ENCODE measurements at places on chromosomes 6 and 20.

GRCh38 chr6:49003348-49003747 is 459.7 kb downstream of the MMUT start:
- DNase-seq: peak; percentile 77

GRCh38 chr20:33183312-33183711 is 15.4 kb downstream of the BPIFA2 start:
- no peak for DNase-seq

DNA sequence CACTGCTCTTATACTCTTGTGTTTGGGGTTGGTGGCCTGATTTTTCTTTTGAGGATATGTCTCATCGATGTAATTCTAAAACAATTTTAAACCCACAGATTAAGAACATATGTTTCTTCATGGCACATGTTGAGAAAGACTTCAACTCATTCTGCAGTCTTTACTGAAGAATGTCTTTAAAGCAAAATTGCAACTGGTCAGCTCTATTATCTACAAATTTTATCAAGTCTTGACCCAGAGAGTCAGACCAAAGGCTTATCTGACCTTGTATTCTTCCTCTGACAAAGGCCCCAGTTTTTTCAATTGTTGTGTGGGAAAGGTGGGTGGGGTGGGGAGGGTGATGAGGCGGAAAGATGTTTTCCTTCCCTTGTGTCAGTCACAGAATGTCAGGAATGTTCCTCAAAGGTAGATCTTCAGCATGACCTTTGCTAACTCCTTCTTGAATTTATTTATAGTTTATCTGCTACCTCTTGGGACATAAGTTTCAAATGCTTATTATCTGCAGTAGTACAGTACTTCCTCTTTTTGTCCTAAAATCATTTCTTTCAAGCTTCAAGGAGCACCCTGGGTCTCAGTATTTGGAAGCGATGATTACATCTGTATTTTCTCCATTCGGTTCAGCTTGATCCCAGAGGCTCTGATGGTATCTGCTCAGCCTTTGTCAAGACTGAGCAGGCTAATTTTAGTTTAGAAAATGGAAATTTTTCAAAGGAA is 63.2 kb upstream of the TIAM2 start:
- no peak for DNase-seq

DNA sequence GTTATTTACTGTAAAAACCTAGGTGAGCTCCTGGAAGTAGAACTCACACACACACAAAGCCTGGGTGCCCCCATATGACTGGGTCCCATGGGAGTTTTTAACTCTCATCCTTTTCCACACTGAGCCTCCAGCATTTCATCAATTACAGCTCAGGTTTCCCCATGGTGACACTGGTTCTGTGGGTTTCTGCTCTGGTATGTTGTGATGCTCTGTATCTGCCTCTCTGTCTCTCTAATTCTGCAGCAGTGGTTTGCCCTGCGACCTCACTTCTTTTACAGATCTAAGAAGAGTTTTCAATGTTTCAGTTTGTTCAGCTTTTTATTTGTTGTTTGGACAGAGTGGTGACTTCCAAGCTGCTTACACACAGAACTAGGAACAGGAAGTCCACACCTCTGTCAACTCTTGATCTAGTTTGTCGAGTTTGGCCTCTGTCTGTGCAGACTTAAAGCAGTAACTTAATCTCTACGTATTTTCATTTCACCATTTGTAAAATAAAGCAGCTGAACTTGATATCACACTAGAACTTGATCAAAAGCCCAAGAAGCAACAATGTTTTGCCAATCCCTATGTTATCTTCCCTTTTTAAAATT is 554.3 kb downstream of the EPHA7 start:
- no peak for DNase-seq

GRCh38 chr6:4466261-4466660 is 309.9 kb upstream of the CDYL start:
- DNase-seq: no peak

- no peak for DNase-seq
Measured at GRCh38 chr6:43616725-43617472, 12.2 kb downstream of the GTPBP2 start.

DNA sequence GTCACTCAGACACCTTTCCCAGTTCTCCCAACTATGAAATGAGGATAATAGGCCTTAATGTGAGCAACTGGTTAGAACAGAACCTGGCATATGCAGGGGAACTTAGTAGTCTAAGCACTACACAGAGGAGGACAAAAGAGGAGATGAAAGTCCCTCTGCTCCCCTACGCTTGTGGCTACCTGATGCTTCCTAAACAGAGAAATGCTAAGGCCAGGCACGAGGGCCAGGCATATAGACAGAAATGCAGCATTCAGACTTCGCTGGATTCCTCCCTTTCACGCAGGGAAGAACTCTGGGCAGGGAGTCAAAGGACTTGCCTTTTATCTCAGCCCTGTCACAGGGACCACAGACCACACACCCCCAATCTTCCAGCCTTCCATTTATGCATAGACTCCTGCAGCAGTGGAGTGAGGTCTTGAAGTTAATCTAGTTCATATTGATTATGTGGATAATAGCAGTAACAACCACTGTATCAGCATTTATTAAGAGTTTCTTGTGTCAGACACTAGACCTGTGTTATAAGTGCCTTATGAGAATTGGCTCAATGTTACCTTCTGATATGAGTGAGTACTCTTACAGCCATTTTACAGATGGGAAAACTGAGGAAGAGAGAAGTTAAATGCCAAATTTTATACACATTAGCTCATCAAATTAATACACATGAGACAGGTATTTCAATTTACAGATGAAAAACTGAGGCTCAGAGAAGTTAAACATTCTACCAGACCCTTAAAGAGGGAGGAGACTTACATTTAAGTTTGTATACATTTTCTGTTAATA is 27.0 kb upstream of the TRAF3IP2 start:
- no peak for DNase-seq

GRCh38 chr6:37048851-37049757 is 43.6 kb downstream of the FGD2 start:
- DNase-seq: no peak

DNA sequence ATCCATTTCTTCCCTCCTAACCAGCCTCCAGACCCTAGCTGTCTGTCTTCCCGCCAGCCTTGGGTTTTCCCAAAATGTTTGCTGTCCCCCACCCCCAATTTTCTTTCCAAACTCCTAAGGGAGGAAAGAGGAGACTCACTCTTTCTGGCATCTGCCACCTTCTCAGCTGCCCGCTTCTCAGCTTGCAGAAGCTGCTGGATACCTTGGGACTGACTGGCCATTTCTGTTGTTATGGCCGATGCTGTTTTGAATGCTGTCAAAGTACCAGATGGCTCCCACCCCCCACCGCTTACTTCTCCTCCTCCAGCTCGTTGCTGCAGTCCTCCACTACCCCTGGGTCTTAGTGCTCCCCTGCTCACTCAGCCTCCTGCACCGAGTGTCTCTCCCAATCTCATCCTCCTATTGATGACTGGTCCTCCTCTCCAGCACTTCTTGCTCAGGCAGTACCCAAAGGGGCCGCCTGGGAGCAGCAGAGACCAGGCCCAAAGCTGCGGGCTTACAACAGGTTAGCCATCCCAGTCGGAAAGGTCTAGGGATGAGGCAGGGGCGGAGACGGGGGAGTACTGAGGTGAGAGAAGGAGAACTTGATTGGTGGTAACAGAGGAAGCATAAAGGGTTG is at the start of gene ATP6V1G2:
Gene ATP6V1G2, minus strand, starts transcription at position 270 of the 619 bp plus-strand sequence. Its CDS starts 49 bp downstream, at position 221.
- peak; percentile 99 for DNase-seq

DNA sequence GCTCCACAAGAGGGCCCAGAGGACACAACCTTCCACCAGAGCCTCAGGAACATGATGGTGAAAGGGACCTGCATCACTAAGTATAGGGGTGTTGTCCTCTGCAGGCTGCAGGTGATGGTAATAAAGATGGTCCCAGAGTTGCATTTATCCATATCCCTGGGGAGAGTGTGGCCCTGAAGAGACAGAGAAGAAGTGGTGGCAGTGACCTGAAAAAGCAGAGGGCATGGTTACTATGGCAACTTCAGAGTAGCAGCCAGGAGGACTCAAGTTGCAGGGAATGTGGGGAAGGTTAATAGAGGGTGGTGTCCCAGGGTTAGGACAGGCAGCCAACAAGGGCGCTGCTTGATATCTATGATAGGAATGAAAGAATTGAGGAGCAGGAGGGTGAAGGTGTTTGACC is 57.1 kb downstream of the HLA-A start:
- no peak for DNase-seq

DNA sequence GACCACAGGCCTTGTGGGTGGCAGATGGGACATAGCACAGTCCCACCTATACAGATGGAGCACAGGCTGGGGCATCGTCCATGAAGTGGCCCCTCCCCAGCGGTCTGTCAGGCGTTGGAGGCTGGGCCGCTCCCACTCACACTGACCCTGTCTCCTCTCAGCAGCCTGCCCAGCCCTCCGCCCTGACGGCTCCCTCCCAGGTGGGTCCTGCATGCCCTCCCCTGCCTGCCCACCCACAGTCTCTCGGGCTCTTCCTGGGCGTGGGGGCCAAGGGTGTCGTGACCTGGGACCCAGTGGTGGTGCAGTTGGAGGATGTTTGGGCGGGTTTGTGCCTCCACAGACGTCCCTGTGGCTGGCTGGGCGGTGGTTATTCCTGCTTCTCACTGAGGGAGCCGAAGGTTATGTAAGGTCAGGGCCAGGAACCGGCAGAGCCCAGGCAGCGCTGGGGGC is 22.3 kb downstream of the COL20A1 start:
- DNase-seq: no peak

DNA sequence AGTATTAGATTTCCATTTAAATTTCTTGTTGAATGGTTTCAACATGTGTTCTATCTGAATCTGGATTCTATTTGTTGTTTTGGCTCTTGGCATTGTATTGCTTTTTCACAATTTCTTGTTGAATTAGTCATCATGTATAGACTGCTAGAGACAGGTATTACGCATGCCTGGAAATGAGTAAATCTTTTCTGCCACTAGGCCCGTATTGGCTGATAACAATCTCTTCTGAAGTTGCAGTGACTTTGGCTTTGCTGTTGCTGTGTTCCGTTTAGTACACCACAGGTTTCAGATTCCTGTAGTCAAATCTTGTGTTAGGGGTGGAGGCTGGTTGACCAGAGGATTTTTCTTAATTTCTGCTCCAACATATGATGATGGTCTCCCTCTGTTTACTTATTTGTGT is 1339.4 kb downstream of the GRIK2 start:
- no peak for DNase-seq

GRCh38 chr20:33842346-33842745 is 31.2 kb downstream of the CHMP4B start:
- no peak for DNase-seq

DNA sequence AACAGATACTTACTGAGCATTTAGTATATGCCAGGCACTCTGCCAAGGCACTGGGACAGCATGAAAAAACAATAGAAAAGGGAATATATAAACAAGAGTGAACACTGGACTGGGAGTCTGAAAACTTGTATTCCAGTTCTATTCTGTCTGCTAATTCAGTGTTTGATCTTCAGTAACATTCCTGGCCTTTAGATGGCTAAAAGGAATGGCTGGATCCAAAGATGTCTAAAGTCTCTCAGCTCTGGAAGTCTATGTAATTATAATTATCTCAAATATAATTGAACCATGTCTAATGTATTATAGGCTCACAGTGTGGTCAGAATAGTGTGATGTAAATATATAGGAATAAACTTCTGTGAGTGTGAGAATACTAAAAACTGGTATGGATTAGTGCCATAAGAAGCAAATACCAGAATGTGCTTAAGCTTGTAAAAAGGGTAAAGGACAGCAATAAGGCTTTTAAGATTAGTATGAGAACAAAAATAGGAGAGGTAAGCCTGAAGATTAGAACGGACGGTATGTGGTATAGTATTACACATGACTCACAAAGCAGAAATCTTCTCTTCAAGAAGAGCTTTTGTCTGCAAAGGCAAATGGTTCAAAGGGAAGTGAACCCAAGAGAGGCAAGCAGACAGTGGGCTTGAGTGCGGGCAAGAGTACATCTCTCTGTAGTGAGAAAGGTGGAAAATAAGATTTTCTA is 68.5 kb downstream of the TMEM200A start:
- no peak for DNase-seq

All from NCI-H748 treated with DMSO at 0.1 percent for 48 hours (cell line).